Retinal pigment epithelial cell (primary cell): ENCODE measurements at places on chromosomes 2 and 18.

DNA sequence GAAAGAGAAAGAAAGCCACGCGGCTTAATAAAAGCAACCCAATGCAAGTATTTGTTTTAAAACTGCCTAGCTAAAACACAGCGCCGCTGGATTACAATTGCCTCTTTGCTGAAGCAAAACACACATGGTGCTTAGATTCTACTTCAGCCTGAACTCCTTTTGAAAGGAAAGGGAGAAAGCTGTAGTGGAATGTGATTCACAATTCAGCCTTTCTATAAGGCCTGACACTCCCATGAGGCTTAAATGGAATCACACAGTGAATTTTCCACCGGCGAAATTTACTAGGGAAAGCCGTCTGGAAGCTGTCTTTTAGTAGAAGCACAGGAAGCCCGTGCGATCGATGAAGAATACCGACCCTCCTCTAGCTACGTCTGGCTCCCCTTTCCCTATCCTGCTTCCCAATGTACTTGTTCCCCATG lies 348.0 kb downstream of the DLGAP1 start:
- DNase-seq, result no peak

DNA sequence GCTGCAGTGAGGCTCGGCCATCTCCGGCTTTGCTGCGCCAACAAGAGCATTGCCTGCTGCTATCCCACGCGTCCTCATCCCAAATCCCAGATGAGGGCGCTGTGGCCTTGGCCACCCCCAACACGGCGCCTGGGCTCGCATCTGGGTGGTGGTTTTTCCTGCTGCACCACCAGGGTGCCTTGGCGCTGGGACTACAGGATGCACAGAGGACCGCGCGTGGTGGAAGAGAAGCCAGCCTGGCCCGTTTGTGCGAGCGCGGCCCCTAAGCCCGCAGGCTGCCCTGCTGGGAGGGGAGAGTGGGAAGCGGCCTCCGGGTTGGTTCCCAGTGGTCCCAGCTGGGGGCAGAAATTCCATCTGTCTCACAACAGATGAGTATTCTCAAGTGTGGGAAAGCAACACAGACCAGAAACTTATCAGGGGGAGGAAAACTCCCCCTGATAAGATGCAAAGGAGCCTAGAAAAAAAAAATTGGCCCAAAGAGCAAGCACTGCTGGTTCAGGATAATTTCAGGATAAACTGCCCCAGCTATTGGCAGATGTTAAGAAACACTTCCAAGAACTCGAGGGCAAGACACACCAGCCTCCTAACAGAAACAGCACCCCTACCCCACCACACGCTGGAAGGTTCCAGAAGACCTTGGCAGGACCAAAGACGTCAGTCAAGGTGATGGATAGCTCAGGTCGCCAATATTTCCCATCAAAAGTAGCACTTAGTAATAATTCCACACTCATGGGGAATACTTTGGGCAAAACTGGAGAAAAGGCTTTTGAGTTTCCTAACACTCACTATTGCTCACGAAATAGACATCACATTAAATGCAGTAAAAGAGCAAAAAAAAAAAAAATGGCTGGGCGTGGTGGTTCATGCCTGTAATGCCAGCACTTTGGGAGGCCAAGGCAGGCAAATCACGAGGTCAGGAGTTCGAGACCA lies 152.1 kb downstream of the PXDN start:
- DNase-seq, result peak; percentile 62

DNA sequence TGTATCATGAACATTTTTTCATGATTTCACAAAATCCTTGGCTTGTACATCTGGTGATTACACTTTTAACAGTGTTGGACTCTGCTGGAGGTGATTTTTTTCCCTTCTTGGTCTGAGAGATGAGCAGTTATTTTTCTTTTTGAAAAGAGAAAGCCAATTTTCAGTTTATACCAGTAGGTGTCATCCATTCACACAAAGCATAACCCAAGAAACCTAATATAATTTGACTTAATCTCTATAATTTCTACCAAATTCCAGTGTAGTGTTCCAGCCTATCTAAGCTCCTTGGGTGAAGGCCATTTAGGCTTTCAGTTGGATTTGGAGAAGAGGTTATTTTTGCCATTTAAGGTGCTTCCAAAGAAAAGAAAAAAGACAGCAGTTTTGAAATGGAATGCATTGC lies 7.7 kb upstream of the ICOS start:
- DNase-seq, result no peak

DNA sequence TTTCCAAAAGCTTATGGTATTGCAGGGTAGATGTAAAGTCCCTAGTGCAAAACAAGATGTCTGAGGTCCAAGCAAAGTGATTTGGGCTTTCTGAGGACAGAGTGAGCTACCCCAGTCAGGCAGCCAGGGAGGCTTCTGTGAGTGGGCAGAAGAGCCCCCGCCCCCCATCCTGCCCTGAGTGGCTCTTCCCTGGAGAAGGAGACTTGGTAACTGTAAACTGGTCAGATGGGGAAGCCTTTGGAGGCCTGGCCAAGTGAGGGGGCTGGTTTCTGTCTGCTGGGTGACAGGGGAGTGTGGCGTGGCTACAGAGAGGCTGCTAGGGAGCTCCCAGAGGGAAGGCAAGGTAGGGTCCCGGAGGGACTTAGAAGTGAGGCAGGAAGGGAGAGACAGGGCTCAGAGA lies 181.3 kb upstream of the HAAO start:
- DNase-seq, result no peak

DNA sequence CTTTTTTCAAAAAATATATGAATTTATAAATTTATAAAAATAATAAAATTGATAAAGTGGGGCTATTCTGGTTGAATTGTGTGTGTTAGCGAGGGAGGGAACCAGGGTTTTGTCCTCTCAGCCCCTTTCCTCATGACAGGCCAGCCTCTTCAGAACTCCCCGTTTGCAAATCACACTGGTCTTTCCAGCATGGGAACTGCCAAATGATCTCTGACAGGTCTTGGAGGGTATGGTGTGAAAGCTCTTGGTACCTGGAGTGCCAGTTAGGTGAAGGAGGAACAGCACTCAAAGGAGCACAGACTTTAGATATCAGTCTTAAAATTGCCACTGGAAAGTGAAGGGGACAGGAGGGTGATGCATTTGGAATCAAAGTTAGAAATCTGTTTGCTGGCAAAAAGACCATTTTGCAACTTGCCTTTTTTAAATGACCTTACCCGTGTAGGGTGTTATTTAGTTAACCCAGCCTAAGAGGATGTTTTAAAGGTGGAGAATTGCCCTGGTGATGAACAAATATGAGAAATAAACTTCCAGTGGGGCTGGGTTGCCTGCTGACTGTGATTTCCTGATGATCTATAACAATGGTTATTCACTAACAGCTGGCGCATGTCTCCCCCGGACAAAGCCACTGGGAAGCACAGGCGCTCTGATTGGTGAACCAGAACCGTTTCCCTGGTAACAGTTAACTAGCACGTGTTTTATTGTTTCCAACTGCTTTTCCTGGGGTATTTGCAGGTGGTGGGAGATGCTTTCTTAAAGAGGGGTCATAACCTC lies 85.3 kb upstream of the EFEMP1 start:
- DNase-seq, result peak; percentile 71

DNA sequence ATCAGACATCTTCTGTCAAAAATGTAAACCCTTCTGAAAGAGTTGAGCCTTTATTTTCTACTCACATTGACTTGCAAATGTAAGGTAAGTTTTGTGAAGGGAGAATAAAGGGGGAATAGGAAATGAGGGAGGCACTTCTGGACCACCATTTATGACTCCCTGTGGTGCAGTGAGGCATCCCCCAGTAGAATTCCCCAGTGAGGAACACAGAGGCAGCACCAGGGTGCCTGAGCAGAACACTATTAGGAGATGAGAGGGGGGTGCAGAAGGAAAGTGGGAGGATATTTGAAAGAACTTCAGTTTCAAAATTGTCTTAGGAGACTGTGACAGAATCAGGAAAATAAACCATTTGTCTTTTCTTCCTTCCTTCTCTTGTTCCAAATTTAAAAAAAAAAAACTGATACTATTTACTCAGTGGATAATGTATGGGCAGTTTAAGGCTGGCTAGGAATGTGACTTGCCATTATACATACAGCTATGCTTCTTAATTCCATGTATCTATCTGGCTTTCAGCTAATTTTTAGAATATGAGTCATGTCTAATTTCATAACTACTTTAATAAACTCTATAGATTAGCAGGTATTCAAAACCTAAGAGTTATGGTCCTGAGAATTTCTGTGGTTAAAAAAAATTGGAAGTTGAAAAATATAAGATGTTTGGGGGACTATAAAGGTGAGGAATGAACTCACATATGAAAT lies 478.1 kb upstream of the CHAC2 start:
- peak; percentile 33 for DNase-seq

GRCh38 chr18:76827205-76828200 lies 5.1 kb downstream of the ZNF236 start:
- no peak for DNase-seq

GRCh38 chr2:42446503-42447271 lies 47.1 kb downstream of the KCNG3 start:
- DNase-seq, result no peak

GRCh38 chr2:131120815-131121317 lies 15.7 kb downstream of the PLEKHB2 start:
- DNase-seq, result no peak

DNA sequence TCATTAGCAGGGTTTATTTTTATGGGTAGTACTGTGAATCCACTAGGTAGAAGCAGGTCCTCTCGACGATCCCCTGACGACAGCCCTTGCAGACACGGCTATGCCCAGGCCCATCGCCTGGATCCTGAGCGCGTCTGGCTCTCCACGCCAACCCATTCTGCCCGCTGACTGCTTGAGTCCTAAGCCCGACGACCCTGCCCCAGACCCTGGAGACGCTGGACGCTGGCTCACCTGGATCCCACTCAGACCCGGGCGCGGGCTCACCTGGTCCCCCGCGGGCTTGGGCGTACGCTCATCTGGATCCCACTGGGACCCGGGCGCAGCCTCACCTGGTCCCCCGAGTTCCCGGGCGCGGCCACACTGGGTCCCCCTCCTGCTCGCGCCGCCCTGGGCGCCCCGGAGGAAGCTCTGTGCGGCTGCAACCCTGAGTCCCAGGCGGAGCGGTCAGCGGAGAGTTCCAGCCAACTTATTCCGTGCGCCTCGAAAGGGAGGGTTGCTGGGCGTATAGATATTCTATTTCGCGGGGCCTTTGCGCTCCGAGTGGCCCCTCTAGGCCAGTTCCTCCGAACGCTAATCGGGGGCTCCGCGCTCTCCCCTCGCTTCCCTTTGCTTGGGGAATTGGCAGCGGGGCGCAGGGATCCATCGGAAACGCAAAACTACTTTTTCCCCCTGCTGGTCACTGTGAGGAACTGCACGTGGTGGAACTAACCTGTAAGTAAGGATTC lies 22.4 kb upstream of the RMP24 start:
- DNase-seq, result peak; percentile 19

GRCh38 chr2:45014831-45015230 lies 5.6 kb upstream of the SIX2 start:
- DNase-seq, result no peak
